ENCODE measurements at places on chromosomes 7 and 10. TPM values are rescaled to one million over a fixed set of nuclear protein-coding genes. Genes with fewer than 3 reads are reported as not detected.

DNA sequence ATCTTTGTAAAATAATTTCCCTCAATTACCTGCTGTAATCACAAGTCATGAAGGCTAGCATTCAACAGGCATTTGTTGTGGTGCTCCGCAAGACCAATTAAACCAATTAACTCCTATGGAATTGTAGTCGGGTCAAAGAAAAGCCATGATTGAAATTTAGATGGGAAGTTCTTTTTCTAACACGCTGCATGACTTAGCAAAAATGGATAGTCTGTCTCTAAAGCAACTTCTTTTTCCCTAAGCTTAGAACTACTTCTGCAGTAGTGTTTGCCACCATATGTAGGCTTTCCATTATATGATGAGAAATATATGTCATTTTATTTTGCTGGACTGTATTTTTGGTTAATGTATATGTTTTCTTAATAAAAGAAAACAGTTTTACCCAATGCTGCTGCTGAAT is 119.1 kb downstream of the TSPAN12 start:
- no peak for DNase-seq

CPXM2 gene
- total RNA-seq: not detected

DNA sequence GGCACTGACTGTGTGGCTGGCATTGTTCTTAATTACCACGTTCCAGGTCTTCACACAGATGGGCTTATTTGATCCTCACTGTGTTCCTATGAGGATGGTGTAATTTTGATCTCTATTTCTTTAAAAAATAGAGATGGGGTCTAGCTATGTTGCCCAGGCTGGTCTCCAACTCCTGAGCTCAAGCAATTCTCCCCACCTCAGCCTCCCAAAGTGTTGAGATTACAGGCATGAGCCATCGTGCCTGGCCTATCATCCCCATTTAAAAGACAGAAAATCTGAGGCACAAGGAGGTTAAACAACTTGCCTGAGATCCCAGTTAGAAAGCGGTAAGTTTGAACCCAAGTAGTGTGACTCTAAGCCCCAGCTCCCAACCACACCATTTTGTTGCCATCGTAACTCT is 17.0 kb upstream of the SRGN start:
- no peak for DNase-seq

DNA sequence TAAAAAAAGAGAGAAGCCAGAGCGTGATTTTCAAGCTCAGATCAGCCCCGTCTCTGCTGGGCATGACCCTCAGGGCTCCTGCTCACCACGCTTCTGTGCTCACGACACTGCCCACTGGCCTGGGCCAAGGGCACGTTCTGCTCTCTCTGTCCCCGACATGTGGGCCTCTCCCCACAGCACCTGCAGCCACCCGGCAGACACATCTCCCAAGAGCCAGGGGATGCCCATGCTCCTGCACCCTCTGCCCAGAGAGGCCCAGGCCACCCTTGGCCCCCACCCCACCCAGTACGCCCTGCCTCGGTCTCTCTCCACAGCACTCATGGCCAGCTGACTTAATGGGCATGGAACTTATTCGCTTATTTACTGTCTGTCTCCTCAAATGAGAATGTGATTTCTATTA is 175.4 kb upstream of the RNF32 start:
- no peak for DNase-seq

GRB10 gene
- total RNA-seq: 89.8 TPM

GRCh38 chr7:129184981-129185670 is 3.3 kb upstream of the SMO start:
- peak; percentile 22 for DNase-seq

MEOX2 gene
- not detected for total RNA-seq

GRCh38 chr10:17782921-17783665 is 26.1 kb upstream of the MRC1 start:
- DNase-seq: peak; percentile 74

CLRN3 gene
- total RNA-seq: not detected

GRCh38 chr10:95464280-95464679 is 96.9 kb downstream of the SORBS1 start:
- no peak for DNase-seq

DNA sequence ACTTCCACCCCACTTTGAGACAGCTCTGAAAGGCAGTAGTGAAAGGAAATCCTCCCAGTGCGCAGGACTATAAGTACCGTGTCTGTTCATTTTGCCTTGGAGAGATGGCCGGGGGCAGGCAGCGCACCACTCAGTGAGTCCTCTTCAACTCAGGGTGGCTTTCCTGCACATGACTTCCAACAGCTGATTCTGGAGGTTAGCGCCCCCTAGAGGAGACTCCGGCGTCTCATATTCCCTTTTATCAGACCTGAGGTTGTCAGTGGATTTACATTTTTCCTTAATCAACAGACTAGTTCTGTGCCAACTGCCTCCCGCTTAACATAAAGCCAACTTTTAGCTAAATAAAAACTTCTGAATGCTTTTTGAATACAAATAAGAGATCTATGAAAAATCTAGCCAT is 101.0 kb downstream of the HERPUD2 start:
- DNase-seq: no peak

- DNase-seq: no peak
Measured at GRCh38 chr10:71666639-71667386, 52.8 kb downstream of the C10orf105 start.

SPDYE8 gene
- not detected for total RNA-seq

DNA sequence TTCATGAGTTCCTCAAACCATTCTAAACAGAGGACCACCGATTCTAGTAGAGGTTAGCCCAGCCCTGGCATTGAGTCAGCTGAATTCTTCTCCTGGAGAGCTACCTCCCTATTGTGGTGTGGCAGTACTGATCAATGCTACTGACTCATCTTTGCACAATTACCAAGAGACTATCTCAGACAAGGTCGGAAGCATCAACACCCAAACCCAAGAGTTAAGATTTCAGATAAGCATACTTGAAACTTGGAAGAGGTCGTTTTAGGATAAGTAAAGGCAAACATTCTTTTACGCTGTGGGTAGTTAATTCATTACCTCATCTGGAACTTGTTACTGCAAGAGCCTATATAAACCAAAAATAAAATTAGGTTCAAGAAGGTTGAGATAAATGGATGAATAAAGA is 154.6 kb upstream of the NRBF2 start:
- peak; percentile 38 for DNase-seq

- no peak for DNase-seq
Measured at GRCh38 chr7:22168129-22168634, 188.8 kb downstream of the RAPGEF5 start.

POM121L12 gene
- total RNA-seq: not detected

GRCh38 chr10:102627736-102628293 is 16.5 kb upstream of the TRIM8 start:
- DNase-seq: peak; percentile 25

HEPACAM2 gene
- total RNA-seq: not detected

- DNase-seq: peak; percentile 65
Measured at GRCh38 chr7:117993377-117994003, 120.2 kb upstream of the CTTNBP2 start.

- DNase-seq: no peak
Measured at GRCh38 chr10:70650104-70650503, 22.2 kb upstream of the ADAMTS14 start.

GRCh38 chr10:68202960-68203353 is 29.0 kb downstream of the ATOH7 start:
- peak; percentile 79 for DNase-seq

- no peak for DNase-seq
Measured at GRCh38 chr10:133020193-133020817, 67.4 kb upstream of the ADGRA1 start.

GRCh38 chr10:35824704-35825103 is 182.6 kb upstream of the FZD8 start:
- no peak for DNase-seq

GRCh38 chr10:110353244-110354119 is 48.8 kb upstream of the SMNDC1 start:
- DNase-seq: peak; percentile 85

HGF gene
- total RNA-seq: 0.15 TPM

SLC29A4 gene
- total RNA-seq: 6.7 TPM

GRCh38 chr10:6052247-6053221 is 9.6 kb downstream of the IL2RA start:
- DNase-seq: peak; percentile 20

DNA sequence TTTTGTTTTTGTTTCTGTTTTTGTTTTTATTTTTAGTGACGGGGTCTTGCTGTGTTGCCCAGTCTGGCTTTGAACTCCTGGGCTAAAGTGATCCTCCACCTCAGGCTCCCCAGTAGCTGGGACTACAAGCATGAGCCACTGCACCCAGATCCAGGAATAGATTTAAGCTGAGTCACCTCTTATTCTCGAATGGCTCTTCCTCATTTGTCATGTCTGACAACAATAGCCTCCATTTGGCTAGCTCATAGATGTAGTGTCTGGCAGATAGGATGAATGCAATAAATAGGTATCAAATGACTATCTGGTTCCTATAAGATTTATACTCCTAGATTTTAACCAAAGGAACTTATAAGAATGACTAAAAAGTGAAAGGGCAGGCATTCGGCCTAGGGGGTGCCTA is 172.9 kb downstream of the TMEM26 start:
- peak; percentile 94 for DNase-seq

SPAG6 gene
- 0.12 TPM for total RNA-seq

GRCh38 chr10:82267014-82267413 is 392.0 kb downstream of the NRG3 start:
- DNase-seq: no peak
